ENCODE measurements at places on chromosomes 4 and X.

DNA sequence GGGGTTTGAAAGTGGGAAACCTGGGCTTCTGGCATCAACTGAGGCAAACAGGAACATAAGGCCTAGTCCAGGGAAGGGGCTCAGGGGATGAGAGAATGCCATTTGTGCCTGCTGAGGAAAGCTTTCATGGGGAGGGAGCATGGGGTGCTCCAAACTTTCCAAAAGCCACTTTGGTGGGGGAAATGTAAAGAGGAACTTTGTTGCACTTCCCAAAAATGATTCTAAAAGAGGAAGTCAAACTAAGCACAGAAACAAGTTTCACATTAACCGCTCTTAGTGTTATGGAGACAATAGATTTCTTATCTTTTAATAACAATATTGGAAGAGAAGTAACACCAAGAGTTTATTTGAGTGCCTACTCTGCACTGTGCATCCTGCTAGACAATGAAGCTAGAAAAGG is 32.3 kb downstream of the GAB3 start:
- no peak for DNase-seq

DNA sequence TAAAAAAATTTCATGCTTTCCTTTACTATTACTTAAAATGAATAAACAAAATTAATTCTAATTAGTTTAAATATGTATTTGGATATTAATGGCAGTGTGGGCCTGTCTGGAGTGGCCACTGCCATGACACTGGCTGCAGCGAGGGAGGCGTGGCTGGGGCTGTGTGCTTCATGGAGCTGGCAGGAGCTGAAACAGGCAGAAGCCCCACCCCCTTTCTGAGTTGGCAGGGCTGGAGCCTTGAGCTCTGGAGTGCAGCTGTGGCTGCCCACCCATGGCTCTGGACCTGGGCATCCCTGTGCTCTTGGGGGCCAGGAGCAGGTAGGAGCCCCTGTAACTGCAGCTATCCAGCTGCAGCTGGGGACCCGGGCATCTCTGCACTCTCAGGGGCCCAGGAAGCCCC is 8.2 kb upstream of the HSD17B11 start:
- DNase-seq = no peak

DNA sequence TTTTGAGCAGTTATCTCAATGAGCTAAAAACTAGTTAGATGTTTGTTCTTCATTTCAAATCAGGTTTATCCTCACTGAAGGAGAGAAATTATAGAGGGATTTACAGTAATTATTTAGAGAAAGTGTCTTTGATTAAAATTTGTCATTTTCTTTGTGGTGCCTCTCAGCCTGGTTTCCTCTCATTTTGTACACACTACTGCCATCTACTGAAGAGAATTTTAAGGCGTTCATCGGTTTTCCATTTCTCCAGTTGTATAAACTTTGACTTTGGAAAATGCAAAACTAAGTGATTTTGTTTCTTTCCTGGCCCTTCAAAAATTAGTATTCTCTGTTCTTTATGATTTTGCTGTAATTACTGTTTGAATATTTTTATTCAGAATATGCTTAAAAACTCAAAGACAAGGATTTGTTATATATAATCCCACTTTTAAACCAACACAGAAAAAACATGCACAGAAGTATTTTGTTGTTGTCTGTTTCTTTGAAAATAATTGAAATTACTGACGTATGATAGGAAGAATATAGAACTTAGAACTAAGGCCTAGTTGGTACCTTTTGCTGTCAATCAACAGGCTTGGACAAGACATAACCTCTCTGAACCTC is 34.4 kb upstream of the ANXA3 start:
- no peak for DNase-seq

DNA sequence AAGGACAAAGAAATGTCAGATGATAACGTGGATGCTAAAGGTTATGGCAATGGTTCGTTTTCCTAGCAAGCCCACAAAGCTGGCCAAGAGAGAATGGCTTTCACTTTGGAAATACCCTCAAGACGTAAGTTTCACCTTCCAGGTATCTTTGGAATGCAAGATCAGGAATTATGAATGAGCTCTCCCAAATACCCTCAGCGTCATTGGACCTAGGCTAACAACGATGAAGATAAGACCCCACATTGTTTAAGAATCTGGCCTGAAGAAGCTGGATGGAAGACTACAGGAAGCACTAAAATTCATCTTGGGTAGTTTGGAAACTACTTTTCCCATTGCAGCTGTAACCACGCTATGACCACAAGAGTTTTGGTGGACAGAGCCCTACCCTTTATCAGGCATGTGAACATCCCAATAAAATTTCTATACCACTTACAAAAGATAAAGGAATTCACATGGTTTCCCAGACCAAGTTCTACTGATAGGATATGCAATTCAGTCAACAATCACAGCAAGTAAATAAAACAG is 111.9 kb downstream of the KDR start:
- no peak for DNase-seq

DNA sequence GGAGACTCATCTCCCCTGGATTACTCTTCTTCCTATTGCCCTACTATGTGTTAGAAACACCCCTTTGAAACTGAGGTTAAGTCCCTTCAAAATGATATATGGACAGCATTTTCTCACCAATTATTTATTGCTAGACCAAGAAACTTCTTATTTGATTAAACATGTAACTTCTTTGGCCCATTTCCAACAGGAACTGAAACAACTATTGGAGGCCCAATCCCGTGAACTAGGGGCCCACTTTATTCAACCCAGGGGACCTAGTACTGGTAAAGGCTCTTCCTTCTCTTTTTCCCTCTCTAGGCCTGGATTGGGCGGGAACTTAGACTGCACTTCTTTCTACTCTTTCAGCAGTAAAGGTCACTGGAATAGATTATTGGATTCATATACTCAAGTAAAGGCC is 16.7 kb upstream of the COL25A1 start:
- no peak for DNase-seq

- no peak for DNase-seq
Measured at GRCh38 chrX:16870862-16871815, 977 bp upstream of the RBBP7 start.

GRCh38 chr4:78057600-78058550 is 752 bp downstream of the FRAS1 start:
- DNase-seq = peak; percentile 72

DNA sequence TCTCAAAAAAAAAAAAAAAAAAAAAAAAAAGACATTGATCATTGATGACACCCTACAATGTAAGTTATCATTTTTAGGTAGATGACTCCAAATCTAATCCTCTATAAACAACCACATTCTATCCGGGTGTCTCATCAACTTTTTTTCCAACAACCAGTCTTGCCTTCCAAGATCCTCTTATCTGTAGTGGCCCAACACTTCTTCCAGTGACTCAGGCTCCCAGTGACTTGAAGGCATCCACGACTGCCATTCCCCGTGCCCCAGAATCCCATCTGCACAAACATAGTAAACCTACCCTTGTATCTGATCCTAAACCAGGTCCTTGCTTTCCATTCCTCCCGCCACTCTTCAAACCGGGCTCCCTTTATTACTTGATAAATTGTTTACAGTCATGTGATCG is 15.6 kb upstream of the TSPAN5 start:
- DNase-seq = no peak

GRCh38 chrX:112851161-112851779 is 10.6 kb upstream of the AMOT start:
- no peak for DNase-seq

GRCh38 chrX:86241547-86241946 is 93.3 kb downstream of the DACH2 start:
- no peak for DNase-seq

- no peak for DNase-seq
Measured at GRCh38 chrX:74593593-74593992, 20.8 kb downstream of the RLIM start.

- no peak for DNase-seq
Measured at GRCh38 chrX:7351926-7352325, 204.0 kb upstream of the PUDP start.

GRCh38 chr4:186798951-186799659 is 75.4 kb upstream of the FAT1 start:
- no peak for DNase-seq

GRCh38 chrX:77723681-77724080 is 62.3 kb downstream of the ATRX start:
- no peak for DNase-seq

DNA sequence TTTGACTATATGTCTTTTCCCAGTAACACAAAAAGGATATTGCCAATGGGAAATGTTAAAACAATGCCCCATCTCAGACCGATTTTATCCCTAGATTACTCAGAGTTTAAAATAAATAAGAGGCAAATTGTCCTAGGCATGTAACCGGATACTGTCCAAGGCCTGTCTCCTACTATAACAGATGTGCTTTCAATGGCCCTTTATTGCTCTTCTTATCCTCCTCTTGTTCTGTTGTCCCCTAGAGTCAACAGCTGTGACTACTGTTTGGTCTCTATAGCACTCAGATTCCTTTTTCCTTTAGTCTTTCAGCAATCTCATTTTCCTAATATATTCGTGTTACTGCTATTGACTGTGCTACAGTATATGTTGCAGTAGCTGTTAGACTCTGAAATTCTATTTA is 66.8 kb upstream of the PLS3 start:
- no peak for DNase-seq

DNA sequence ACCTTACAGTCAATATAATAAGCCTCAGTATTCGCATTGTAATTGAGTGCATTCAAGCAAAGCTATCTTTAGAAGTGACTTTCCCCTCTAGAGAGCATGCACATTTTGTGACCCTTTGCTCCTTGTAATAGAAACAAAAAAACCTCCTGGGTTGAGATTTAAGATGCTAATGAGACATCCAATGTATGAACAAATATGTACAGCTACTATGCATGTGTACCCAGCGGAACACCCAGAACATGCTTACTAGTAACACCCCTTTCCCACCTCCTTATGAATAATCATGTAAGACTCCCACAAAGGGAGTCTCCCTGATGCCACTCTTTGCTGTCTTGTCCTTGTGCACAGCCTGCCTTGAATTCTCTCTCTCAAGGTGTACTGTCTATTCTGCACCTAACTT is 205.5 kb downstream of the PRR32 start:
- no peak for DNase-seq

DNA sequence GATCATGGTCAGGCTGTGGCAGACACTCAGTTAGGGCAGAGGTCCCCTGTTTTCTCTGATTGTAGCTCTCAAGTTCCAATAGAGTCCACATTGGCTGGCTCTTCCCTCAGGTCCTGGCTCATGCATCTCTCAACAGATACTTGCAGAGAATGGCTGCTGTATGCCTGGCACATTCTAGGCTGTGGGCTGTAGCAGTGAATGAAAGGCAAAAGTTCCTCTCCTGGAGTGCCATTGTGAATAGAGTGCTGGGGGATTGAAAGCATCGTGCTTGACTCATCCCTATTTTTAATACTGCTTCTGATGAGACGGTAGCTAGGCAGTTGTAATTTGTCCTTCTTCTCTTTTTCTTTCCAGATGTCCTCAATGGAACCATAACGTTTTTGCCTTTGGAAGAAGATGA is 5.5 kb downstream of the TRMT44 start:
- no peak for DNase-seq

- DNase-seq = no peak
Measured at GRCh38 chr4:17352357-17352756, 159.5 kb downstream of the QDPR start.

DNA sequence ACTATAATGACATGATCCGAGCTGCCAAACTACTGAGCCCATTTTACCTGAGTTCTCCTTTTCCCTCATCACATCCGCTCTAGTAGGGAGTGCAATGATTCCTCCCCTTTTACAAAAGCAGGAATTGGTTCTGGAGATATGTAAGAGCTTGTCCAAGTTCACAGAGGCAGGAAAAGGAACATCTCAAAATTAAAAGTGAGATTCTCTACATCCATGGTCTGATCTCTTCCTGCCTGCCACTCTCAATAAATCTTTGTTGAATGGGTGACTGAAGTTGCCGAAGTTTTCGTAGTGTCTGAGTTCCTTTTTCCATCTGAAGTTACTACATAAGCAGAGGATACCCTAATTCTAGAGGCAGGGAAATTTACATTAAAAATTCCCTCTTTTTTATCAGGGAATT is at the start of gene FGFBP1:
TSS of gene FGFBP1 (minus strand) at position 101 of the 400 bp plus-strand sequence. CDS start 2,108 bp downstream, outside the sequence.
- no peak for DNase-seq

DNA sequence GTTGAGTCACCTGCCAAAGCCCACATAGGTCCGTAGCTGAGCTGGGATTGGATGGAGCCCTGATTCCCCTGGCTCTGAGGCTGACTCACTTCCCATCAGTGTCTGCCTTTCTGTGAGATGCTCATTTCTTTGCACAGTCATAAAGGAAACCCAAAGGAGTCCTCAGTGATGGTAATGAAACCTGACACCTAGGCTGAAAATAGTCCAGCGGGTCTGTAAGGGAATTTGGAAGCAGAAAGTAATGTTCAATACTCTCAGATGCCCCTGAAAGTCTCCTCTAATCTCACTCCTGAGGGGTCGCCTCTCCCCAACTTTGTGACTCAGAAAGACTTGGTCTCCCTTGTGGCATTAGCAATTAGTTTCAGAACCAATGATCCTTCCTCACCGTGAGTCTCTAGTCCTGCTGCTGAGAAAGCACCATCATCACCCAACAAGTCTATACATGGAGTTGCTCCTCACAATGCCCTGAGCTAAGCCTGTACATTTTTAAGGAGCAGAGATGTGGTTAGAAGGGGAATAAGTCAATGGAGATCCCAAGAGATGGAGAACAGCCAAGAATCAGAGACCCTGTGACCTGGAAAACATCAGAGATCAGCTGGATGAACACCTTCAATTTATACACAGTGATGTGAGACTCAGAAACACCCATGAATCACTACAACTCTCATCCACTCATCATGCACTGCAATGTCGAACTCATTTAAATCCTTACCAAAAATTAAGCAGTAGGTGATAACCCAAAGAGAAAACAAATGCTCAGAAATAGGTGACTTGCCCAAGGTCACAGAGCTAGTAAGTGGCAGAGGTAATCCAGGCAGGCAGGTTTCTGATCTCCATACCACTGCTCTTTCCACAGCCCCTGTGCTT is 219.0 kb upstream of the CPEB2 start:
- no peak for DNase-seq

GRCh38 chr4:13536607-13537006 is 7.7 kb downstream of the NKX3-2 start:
- no peak for DNase-seq

- peak; percentile 20 for DNase-seq
Measured at GRCh38 chr4:26468977-26469376, 21.3 kb downstream of the CCKAR start.

- DNase-seq = no peak
Measured at GRCh38 chr4:40506066-40506465, 123.6 kb downstream of the RBM47 start.

- DNase-seq = no peak
Measured at GRCh38 chr4:3374011-3374645, 67.6 kb upstream of the HGFAC start.

DNA sequence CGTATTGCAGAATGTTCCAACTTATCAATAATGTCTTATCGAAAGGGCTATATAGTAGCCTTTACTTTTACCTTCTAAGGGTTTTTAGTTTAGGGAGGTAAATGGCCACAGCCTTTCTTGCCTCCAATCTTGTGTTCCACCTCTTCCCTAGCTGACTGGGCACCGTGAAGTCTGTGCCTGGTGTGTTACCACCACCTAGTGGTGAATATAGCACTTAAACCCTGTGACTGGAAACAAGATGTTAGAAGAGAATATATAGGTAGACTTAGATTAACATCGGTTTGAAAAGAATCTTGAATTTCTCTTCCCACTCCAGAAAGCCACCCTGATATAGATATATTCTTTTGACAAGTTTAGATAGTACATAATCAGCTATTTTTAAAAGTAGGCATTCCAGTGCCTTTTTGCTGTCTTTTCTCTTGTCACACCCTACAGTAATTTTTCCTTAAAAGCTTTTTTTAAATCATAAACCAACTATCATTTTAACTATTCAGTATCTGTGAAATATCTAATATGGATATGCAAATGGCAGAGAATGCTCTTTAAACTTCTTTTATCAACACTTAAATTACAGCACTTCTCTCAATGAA is 27.8 kb upstream of the ADH7 start:
- no peak for DNase-seq

GRCh38 chr4:80033581-80033980 is 39.4 kb downstream of the ANTXR2 start:
- no peak for DNase-seq

All from type B pancreatic cell (in vitro differentiated cells).